Stimulated activated CD8-positive, alpha-beta memory T cell treated with anti-CD3 and anti-CD28 coated beads, Interleukin-4, amount 100 ng/mL, for 48 hours (primary cell): ENCODE measurements at places on chromosomes 6 and 20.

- DNase-seq = no peak
Observed at GRCh38 chr6:155378276-155378675, 64.0 kb upstream of the TFB1M start.

DNA sequence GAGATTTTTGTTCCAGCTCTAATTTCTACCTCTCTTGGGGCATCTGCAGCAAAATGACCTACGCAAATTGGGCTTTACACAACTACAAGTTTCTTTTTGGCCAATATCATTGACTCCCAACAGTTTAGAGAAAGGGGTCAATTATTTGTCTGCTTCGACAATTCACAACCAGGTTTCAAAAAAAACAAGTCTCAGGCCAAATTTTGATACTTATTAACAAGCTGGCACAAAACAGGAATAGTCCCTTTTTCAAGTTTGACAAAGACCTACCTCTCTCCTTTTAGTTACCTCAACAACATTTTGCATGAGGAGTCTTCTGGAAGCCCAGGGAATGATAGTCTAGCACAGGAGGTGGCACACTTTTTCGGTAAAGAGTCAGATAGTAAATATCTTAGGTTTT is 97.9 kb upstream of the TSHZ2 start:
- DNase-seq = no peak

GRCh38 chr20:47296950-47297349 is 59.5 kb downstream of the ZMYND8 start:
- peak; percentile 16 for DNase-seq

DNA sequence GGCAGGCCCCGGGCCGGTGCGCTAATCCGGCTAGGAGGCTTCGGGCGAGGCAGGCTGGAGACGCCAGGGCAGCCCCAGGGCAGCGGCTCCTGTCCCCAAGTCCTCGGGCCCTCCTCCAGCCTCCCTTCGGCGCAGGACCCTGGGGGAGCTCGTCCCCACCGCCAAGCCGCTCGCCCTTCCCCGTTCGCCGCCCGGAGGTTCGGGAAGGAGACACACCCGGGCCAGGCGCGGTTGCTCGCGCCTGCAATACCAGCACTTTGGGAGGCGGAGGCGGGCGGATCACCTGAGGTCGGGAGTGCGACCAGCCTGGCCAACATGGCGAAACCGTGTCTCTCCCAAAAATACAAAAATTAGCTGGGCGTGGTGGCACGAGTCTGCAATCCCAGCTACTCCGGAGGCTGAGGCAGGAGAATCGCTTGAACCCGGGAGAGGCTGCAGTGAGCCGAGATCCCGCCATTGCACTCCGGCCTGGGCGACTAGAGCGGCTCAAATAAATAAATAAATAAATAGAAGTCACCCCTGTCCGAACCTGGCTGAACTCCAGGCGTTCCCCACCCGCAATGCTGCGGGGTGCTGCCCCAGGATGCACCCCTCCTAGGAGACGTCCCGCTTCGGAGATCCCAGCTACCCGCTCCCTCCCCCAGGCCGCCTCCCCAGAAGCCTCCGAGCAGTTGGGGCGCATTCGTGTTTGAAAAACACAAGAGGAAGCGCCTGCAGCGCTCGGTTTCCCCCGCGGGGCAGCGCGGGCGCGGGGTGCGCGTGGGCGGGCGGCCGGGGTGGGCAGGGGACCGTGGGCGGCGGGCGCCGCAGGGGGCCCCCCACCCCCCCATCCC is 27.5 kb downstream of the SERPINB9 start:
- no peak for DNase-seq

DNA sequence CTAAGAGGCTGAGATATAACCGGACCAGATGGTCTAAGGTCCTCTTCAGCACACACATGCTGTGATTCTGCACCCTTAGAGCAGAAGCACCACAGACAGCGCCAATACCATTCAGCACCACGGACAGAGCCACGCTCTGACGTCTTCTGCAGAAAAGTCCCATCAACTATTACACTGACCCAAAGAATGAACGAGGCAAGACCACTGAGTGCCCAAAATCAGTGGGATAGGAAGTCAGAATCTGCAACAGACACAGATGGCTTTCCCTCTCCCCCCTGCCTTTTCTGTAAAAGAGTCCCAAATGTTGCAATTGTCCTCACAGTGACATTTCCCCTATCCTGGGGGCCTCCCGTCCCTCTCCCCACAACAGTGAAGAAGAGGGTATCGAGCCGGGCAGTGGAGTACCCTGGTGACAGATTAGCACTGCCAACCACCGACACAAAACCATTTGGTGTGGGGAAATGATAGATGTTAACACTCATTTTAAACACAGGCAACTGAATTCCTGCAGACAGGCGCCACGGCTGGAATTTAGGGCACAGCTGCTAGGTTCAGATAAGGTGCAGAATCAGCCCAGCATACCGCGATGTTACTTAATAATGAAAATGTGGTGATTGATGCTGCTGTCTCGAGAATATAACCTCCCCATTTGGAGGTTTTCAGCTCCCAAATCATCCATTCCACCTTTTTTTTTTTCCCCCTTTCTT is 66.6 kb upstream of the CTNNBL1 start:
- DNase-seq = peak; percentile 61

DNA sequence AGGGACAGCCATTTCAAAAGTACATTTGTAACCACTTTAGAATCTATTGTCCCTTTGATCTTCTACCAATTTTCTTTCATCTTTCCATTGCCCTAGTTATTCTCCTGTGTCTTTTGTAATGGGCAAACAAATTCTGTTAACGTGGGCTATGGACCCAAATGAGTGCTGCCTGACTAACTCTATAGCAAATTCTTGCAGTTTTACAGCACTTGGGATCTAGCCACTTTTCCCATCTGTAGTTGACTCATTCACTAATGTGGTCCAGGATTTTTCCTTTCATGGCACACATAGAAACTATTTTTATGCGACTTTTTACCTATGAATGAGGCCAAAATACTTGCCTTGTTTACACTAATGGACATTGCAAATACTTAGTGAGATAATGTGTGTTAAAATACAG is 52.0 kb downstream of the GRIK2 start:
- DNase-seq = no peak

DNA sequence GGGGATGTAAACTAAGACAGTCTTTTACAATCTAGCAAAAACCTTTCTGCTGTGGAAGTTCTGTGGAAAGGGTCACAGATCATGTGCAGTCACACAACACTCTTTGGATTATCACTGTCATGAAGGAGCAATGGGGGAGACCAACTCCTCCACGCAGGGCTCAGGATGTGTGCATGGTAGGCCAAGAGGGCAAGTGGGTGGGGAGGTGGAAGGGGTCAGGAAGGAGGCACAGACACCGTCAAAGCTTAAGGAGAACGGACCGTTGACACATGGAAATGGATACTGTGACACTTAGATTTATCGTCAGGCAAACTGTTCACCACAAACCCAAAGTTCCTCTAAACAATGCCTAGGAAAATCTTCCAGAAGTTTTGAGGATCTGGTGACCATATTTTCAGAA is 215.8 kb downstream of the PAX1 start:
- no peak for DNase-seq

GRCh38 chr6:42637681-42638080 is 73.9 kb downstream of the UBR2 start:
- no peak for DNase-seq

- peak; percentile 19 for DNase-seq
Observed at GRCh38 chr6:169857343-169858292, 106.2 kb downstream of the ERMARD start.

DNA sequence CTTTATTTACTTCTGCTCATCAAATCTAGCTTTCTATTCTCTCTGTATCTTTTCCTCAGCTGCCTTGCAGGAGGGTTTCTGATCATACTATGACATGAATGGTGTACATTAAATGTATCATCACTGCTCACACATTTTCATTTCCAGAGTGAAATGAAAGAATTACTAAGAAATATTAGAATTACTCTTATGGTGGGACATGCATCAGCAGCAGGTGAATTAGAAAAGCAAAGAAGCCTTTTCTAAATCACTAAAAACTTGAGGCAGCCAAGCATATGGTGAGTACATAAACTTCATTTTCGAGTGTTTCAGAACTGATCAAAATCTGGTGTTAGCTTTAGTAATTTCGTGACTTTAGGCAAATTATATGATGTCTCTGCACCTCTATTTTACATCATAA is 23.6 kb downstream of the IL17A start:
- no peak for DNase-seq

DNA sequence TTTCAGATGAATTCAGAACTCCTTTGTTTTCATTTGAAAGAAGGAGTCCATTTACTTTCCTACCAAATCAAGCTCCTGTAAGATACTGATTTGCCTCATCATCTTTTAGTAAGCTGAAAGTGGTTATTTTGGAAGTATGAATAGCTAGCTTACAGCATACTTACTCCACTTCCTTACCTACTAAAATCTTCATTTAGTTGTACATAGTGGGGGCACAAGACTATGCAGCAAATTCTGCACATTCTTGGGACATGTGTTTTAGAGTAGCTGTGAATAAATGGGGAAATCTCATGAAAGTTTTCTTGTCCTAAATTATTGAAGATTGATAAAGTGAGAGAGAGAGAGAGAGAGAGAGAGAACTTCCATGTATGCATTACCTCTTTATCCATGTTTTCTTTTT is 256.3 kb downstream of the OGFRL1 start:
- DNase-seq = no peak

DNA sequence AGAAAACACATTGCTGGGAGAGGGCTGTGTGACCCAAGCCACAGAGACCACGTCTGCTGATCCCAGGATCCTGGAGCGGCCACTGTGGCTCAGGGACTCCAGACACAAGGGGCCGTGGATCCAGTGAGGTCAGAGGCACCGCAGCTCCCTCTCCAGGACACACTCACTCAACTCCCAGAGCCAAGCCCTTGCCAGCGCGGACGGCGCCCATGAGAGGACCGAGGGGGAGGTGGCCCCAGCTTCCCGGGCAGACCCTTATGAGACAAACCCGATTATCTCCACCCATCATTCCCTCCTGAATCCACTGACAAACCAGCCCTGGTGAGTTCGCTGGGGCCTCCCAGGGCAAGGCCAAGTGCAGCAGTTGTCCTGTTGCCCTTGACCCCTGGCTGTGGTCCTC is 201.2 kb downstream of the TAF4 start:
- DNase-seq = no peak
